Tibial nerve (tissue), 4 donors: ENCODE measurements at places on chromosomes 4 and X. TPM values are rescaled to one million over a fixed set of nuclear protein-coding genes. Genes with fewer than 3 reads are reported as not detected.

DNA sequence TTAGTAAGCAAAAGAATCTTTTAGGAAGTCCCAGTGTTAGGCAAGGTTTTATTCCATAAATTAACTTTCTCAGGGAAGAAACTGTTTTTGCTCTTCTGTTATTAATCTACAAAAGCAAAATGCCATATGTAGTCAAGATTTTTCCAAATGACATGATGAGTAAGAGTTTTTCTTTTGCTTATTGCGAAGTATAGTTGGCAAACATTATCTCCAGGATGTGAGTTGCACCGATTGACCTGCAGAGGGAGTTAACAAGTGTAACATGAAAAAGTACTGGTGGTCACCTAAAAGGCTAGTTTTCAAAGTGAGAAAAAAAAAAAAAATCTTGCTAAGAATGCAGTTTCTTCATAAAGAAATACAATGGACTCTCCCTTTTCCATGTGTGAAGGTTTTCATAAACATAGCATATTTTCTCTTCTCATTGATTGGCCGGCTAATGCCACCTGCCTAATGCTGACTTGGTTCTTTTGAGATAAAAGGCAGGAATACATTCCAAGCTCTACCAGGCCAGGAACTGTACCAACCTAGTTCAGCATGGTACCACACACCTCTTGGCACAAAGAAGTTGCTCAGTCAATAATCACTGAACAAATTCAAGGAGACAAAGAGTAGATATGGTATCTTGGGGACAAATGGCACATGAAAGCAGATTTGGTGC lies 100.2 kb downstream of the LNX1 start:
- peak; percentile 28 for DNase-seq

DNA sequence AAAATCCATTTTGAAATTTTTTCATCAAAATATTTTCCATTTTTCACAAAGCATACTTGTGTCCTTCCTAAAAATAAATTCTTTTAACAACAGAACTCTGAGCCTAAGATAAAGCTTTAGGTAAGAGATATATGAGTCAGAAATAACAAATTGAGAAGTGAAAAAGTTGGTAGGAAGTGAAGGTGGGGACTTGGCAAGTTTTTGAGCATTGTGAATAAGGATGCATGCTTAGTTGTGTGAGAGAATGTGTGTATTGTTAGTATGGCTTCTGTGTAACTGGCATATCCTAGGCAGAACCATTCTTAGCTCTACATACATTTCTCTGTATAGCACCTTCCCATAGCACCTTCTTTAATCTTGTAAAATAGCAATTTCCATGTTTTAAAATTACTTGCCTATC lies 6.8 kb downstream of the ASB5 start:
- DNase-seq: no peak

DNA sequence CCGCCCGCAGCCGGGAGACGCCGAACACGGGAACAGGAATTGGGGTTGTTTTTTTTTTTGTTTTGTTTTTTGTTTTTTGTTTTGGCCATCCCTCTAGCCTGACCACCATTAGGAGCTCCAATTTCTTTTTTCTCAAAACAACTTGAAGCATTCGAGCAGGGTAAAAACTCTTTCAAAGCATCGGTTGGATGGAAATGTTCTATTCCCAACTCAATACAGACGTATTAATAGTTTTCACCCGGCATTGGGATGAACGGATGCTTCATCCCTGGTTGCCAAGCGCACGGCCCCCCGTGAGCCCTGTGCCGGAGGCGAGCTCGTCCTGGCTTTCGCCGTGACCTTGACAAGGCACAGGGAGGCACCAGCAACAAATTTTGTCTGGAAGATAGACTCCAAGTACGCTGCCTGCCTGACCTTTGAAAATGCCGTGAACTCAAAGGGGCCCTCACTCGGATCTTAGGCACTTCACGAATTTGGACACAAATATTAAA lies 352 bp upstream of the MAP3K15 start:
- DNase-seq: no peak

GRCh38 chrX:130158311-130158710 lies 7.3 kb downstream of the AIFM1 start:
- DNase-seq: no peak

- peak; percentile 94 for DNase-seq
Measured at GRCh38 chr4:185395956-185396723, 416 bp upstream of the LRP2BP start.

DNA sequence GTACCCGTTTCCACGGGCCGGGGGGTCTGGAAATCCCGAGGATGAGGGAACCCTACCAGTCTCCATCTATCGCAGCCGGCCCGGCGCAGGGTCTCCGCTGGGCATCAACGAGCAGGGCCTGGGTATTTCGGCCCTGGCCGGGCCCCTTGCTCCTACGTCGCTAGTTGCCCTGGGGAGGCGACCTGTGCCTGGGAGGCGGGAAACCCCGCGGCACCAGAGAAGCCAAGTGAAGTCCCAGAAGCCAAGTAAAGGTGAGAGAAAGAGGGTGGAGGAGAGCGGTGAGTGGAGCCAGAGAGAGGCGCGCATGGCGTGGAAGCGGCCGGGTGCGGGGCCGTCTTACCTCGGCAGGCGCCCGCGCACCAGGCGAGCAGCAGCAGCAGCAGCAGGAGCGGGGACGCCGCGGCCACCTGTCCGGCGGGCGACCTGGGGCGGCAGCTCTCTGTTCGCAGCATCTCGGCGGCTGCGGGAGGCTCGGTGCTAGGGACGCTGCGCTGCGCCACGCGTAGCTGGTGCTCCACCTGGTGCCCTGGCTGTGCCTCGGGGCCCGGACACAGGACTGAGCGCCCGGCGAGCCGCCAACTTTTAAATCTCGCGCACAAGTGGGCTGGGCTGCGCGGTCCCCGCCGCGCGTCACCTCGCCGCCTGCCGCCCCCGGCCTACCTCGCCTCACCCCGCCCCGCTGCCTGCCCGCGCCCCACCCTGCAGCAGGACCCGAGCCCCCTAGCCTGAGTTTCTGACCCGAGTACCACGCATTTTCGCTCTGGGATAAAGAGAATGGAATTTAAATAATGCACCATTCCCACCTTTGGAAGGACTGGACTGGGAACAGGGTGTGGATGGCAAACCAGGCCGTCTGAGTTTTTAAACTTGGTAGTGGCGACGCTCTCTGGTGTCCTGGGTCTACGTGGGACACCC lies at the start of gene NMU:
Gene NMU, minus strand, starts transcription at position 558 of the 915 bp plus-strand sequence. Its CDS starts 106 bp downstream, at position 452.
- DNase-seq: no peak

GRCh38 chr4:80446248-80446647 lies 110.7 kb downstream of the CFAP299 start:
- DNase-seq: no peak

GRCh38 chrX:18098763-18099162 lies 121.9 kb downstream of the BEND2 start:
- no peak for DNase-seq

DNA sequence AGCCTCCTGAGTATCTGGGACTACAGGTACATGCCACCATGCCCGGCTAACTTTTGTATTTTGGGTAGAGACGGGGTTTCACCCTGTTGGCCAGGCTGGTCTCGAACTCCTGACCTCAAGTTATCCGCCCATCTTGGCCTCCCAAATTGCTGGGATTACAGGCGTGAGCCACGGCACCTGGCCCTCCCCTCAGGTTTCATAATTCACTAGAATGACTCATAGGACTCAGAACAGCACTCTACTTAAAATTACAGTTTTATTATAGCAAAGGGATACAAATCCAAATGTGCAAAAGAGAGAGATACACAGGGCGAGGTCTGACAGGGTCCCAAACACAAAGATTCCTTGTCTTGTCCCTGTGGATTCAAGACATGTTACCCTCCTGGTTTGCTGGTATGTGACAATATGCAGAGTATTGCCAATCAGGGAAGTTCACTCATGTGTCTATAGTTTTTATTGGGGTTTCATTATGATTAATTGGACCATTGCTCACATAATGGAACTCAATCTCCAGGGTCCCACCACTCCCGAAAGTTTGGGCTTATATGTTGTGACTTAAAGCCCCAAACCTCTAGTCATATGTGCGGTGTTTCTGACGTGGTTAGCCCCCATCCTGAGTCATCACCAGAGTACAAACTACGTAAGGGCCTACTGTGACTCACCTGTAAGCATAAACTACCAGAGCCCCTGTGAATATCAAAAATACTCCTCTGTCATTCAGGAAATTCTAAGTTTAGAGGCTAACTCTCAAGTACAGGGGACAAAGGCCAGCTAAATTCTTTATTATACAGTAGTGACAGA lies 5.2 kb downstream of the YIPF6 start:
- no peak for DNase-seq

The TMPRSS11F gene
- not detected for total RNA-seq

The COL4A6 gene
- total RNA-seq: 1.4 TPM

The NPY1R gene
- total RNA-seq: 4.8 TPM
